ENCODE measurements at places on chromosomes 6 and 20. TPM values are rescaled to one million over a fixed set of nuclear protein-coding genes. Genes with fewer than 3 reads are reported as not detected.

Gene KCNB1
- total RNA-seq = 0.12 TPM

Gene RHAG
- not detected for total RNA-seq

Gene SLC17A3
- not detected for total RNA-seq

Gene ZNF165
- 4.7 TPM for total RNA-seq

Gene HLA-DQB2
- 112 TPM for total RNA-seq

Gene FILIP1
- not detected for total RNA-seq

Measured in B cell (primary cell).